ENCODE measurements at places on chromosomes 12 and 14.

- peak; percentile 87 for DNase-seq
Observed at GRCh38 chr12:12901158-12901791, 9.9 kb downstream of the GPRC5A start.

DNA sequence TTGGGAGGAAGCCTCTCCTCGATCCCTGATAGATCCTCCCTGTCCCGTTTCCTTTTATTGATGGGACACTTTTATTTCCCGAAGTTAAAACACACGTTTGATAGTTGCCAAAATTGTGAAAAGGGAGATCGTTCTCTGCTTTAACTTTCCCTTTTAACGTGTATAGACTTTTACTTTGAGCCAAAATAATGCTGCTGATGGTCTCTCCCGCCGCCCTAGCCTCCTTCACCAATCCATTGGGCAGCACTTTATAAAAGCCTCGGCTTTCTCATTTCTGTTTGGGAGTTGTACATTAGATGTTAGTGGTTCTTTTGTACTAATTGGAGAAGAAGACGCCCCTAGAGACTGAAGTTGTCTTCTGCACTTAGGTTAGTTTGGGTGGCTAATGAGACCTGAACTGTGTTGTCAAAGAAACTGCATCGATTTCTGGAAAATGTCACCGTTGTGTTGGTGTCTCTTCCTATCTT, 1.4 kb downstream of the TMTC2 start:
- DNase-seq, result peak; percentile 12

DNA sequence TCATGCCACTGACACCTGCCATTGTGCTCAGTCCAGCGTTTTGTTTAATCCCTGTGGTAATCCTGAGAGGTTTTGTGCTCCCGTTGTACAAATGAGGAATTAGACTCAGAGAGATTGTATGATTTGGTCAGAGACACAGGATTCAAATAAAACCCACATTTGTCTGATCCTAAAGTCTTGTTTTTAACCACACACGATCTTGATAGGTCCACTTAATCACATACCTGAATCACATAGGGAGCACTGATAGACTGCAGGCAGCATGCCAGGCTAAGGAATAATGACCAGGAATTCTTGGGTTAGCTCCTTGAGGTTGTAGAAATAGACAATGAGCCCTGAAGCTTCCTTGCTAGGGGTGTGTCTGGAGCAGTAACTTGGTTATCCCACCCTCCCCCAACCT, 202.6 kb upstream of the RGS6 start:
- DNase-seq, result peak; percentile 26

DNA sequence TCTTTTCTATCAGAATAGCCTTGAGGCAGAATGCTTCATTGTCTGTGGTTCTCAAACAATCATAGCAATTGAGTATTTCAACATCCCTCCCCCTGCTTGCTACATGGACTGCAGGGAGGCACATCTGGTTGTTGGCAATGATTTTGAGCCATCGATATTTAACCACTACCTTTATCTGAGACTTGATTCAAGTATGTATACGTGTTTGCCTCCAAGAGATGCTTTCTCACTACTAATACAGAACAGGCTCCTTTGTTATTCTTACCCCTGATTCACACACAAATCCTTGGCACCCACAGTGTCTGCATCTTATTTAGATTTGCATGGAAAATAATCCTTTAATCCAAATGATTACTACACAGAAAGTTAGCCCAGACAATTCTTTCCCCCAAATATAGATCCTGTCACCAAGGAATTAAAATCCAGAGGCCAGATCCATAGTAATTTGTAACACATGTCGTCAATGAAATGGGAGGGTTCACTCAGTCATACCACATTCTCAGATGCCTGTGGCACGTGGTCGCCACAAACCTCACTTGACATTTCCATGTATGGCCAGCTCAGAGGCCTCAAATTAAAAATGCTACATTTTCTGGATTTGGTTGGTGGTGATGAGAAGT, 199.3 kb downstream of the ITPR2 start:
- peak; percentile 28 for DNase-seq

DNA sequence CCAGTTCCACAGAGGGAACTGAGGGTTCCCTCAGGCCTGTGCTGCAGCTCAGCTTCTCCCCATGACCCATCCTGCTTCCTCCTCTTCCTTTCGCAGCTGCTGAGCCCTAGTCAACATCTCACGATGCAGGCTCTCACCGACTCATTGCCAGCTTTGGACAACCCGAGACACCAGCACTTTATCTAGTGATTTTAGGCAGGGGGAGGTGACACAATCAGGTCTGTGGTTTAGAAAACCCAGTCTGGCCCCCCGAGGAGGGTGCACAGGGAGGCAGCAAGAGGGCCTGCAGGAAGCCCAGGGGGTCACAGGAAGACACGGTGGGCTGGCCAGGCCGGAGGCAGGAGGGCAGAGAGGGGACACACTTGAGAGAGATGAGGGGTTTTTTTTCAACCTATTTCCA, 35.4 kb downstream of the DIO3 start:
- no peak for DNase-seq

GRCh38 chr14:61350427-61351270, 29.3 kb downstream of the PRKCH start:
- no peak for DNase-seq

- no peak for DNase-seq
Observed at GRCh38 chr12:123524378-123524777, 9.1 kb downstream of the RILPL1 start.

DNA sequence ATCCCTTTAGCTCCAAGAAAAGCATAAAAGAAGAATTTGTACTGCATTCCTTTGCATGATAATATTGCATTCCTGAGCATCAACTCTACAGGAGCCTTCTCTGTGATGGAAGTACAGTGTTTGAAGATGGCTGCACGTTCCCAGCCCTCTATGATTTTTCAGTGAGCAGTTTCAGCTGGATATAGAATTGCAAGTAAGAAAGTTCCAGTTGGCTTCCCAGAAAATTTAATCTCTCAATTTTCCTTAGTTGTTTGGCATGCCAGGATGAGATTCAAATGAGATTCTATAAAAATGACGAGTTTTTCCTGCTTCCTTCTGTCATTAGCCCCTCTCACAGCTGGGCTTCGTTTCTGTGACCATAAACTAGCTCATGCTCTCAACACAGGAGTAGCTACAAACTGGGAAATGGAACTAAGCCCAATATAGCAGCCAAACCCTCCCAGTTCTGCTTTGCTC, 109.9 kb downstream of the TTC8 start:
- no peak for DNase-seq

- DNase-seq, result peak; percentile 61
Observed at GRCh38 chr14:54366736-54367735, 29.8 kb upstream of the CDKN3 start.

DNA sequence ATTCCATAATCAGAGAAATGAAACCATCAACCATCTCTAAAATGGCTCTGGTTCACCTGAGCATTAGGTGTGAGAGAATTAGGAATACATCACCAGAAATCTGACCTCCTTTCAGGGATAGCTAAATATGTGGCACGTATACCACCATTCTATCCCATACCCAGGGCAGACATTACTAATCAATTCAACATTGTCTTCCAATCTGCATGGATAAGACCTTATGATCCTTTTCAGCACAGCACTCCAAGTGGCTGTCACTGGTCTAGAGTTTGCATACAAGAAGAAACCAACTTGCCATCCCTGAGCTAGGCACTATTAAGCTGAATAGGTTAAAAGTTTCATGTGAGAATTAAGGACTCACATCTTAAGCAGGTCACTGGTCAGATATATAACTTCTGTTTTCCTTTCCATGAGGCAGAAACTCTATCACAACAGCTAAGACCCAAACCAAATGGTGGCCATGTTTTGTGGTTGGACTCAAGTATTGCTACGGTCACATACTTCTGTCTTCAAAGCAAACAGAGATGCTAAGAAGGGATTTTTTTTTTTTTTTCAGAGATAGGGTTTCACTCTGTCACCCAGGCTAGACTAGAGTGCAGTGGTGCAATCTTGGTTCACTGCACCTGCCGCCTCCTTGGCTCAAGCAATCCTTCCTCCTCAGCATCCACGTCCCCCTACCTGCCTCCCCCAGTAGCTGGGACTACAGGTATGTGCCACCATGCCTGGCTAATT, 249.0 kb downstream of the DPF3 start:
- peak; percentile 54 for DNase-seq

DNA sequence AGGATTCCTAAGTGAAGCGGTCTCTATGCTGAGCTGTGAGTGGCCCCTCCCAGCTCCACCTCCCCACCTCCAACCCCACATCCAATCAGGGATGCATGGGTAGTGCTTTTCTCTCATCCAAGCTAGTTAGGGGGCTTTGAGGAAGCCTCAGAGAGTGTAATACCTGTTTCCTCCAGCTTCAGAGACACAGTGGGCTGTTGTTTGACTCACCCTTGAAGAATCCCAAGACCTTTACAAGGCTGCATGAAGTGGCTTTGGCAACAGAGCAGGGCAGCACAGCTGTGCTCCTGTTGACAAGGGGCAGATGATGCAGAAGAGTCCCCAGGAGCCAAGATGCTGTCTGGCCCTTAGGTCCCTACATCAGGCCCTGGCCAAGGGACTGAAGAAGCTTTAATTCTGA, 27.1 kb upstream of the CLMN start:
- DNase-seq, result peak; percentile 62

GRCh38 chr12:15220451-15220850, 766 bp downstream of the RERG start:
- DNase-seq, result no peak

GRCh38 chr12:95859344-95859816, 628 bp downstream of the SNRPF start:
- DNase-seq, result peak; percentile 40

DNA sequence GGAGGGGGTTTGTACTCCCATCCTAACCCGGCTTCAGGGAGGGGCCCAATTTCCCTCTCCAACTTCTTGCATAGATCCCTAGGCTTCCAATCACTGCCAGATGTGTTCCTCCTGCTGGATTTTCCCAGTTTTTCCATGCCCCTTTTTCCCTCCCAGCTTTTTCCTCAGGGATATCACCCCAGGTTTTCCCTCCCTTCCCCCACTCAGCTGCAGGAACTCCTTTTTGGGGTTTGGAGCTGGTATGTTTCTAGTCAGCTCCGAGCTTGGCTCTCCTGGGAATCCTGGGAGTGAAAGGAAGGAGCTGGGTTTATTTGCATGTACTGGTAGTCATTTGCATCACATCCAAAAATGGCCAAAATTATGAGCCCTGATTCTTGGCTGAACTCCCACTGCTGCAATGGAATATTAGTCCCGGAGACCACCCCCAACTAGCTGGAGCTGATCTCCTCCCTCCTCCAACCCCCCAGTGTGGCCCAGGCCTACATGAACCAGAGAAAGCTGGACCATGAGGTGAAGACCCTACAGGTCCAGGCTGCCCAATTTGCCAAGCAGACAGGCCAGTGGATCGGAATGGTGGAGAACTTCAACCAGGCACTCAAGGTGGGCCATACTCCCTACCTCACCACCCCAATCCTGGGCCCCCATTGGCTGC, 1.4 kb upstream of the RDH5 start:
- DNase-seq, result peak; percentile 82

- DNase-seq, result no peak
Observed at GRCh38 chr12:1453810-1454209, 140.6 kb downstream of the FBXL14 start.

- no peak for DNase-seq
Observed at GRCh38 chr12:100346660-100347059, 10.2 kb upstream of the SLC17A8 start.
